ENCODE measurements at places on chromosomes 4 and X.
A peak's percentile ranks its signal among the peaks of the same experiment; 100 is the strongest.

GRCh38 chrX:13763489-13763888 is 28.9 kb downstream of the OFD1 start:
- DNase-seq: no peak

GRCh38 chr4:57303012-57303751 is 193.0 kb upstream of the IGFBP7 start:
- DNase-seq: no peak

GRCh38 chr4:78483811-78484210 is 67.8 kb upstream of the ANXA3 start:
- DNase-seq: no peak

DNA sequence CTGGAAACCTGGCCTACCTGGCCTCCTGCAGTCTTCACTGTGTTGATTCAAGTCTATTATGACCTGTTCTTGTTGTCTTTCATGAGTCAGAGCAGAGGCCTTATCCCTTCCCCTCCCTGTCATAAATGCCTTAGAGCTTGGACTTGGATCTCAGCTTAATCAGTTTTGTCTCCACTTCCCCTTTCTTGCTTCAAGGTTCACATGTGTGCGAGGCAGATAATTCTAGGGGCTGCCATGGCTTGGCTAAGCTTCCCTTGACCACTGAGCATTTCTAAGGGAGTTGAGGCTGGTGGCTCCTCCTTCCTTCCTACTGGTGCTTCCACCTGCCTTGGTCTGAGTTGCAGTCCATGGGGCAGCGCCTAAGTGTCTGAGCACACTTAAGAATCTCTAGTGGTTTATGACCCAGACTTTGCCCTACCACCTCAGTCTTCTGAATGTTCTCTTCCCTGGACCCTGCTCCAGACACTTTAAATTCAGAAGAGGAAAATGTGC is 1.7 kb upstream of the HEPH start:
- no peak for DNase-seq

GRCh38 chrX:82029571-82030218 is 827.8 kb downstream of the SH3BGRL start:
- no peak for DNase-seq

GRCh38 chr4:109826719-109827118 is 1.1 kb upstream of the RRH start:
- no peak for DNase-seq

DNA sequence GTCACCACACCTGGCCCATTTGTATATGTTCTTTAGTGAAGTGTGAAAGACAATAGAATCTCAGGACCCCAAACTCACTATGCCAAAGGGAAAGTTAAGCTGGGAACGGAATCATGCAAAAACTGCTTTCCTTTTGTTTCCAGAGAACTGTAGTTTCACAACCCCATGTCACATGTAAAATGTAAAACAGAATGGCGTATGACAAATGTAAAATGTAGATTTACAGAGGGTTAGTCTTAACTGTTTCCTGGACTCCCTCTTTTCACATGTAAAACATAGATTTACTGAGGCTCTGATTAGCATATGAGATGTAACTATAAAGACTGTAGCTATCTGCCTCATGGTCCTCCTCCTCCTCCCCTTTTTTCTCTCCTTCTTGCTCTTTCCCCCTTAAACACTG is 66.3 kb downstream of the ABLIM2 start:
- no peak for DNase-seq

DNA sequence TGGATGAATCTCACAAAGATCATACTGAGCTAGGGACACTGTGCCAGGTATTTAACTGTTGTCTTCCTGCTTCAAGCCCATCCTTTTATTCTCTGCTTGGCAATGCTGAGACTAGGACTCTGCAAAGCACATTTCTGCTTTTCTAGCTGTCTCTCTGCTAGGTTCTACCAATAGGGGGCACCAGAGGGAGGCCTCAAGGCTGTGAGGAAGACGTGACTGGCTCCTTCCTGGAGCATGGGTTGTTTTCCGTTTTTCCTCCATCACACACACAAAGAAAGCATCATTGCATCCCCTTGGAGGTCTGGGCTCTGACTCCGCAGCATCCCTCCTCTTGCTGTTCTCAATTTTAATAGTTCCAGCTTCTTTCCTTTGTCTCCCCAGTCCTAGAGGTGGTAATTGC is 10.9 kb upstream of the DCTD start:
- DNase-seq: no peak

GRCh38 chr4:88533937-88534750 is 10.6 kb upstream of the PYURF start:
- no peak for DNase-seq

GRCh38 chrX:121581885-121582284 is 534.5 kb downstream of the GLUD2 start:
- no peak for DNase-seq

DNA sequence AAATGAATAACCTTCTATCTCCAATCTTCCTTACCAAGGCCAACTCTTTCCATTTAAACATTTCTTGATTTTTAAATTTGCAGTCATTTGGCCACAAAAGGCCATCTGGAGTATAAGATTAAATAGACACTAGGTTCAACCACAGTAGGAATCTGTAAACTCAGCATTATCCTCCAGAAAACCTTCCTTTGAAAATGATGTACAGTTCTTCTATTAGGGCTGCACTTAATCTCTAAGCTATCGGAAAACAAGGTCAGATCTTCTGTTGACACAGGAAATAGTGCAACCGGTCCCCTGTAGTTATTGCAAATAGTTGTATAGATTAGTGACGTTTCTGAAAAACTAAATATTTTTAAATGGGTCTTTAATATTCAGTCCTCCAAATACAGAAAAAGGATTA is 359.0 kb upstream of the ATOH1 start:
- DNase-seq: no peak

DNA sequence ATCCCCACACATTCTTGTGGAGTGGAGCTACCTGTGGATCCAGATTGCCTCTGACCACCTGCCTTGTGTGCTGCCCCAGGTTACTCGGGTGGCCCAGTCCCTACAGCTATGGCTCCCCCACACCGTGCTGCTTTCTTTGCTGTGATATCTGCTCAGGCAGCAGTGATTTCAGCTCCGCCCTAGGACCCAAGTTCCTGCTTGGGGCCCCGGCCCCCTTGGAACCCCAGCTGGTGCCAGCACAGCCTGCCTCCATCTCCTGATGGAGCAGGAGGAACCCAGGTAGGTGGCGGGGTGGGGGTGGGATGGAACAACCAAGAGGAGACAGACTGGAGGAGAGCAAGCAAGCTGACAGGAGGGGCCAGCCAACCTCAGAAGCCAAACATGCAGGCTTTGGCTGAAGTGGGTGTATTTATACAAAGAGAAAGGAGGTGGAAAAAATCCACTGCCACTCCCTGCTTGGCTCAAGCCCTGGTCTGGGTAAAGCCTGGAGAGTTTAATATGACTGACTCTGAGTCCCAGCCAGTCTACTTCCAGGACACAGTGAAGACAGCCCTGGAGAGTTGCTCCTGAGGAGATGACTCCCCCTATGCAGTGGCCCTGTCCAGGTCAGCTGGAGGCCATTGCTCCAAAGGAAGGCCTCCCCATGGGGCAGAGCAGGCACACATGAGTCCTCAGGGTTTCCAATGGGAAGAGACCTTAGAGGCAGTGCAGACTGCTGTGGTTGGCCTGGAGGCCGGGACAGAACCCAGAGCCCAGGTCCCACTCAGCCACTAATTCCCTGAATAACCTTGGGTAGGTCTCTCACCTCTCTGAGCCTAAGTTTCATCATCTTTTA is 197.1 kb upstream of the MAMLD1 start:
- no peak for DNase-seq

- DNase-seq: no peak
These were observed 6.9 kb upstream of the UGT2B7 start for GRCh38 chr4:69089388-69089787.

GRCh38 chrX:10011261-10011931 is 44.2 kb downstream of the CLDN34 start:
- DNase-seq: no peak

DNA sequence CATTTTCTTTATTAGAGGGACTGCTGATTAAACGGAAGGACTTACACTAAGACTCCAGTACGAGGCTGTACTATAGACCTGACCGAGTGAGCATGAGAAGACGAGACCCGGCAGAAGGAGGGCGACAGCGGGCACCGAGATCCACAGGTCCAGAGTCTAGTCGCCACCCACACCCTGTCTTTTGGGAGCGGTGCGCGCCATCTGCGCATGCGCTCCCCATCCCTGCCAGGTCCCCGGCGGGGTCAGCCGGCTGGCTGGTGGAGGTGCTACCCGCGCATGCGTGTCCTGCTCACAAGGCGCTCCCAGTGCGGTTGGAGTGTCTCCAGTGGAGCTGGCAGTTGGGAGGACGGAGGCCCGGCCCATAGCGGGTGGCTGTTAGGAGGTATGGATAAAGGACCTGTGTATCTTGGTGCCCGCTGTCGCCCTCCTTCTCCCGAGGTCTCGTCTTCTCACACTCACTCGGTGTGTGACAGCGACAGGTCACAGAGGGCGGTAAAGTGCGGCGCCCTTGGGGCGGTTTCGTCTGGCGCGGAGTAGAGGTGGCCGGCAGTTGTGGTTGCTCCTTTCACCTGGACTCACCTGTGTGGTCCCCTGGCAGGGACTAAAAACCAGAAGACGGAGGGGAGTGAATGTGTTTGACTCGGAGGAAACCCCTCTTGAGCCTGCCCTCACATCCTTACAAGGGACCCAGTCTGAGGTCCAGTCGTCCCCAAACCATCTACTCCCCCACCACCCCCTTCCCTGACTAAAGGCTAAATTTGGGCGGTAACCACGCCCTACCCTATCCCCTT is 7.6 kb upstream of the HSD17B10 start:
- peak; percentile 87 for DNase-seq

GRCh38 chr4:7160951-7161440 is 31.3 kb upstream of the SORCS2 start:
- no peak for DNase-seq

DNA sequence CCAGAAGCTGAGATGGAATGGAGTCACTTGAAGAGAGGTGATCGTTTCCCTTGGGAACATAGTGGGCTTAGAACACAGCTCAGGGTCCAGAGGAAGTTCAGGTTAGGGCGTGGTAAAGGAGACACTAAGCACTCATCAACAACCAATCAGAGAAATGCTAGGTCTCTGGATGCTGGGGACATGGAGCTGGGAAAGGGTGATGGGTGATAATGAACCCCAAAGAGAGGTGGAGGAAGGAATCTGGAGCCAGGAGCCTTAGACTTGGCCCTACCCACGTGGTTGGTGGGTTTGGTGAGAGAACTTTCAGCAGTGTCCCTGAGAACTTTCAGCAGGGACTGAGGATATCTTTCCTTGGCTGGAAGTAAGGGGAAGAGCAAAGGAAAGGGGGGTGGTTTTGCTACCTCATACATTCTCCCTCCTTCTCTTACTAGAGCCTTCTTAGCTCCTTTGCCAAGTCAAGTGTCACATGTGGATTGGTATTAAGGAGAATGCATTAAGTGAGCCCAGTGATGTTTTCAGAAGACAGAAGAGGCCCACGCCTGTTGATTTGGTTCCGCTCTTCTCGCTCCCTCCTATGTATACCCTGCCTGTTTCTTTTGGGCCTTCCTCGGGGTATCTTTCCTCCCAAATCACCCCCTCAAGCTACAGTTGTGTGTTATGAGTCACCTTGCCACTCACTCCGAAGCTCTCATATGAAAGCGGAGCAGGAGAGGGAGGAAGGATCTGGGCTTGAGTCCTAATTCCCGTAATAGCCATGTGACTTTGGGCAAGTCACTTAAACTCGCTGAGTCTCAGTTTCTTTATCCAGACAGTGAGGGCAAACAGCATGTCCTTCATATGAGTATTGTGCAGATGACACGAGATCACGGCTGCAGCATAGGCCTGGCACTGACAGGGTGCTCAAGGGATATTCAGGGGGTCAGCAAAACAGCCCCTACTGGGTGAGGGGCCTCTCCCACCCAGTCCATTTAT is 63.1 kb downstream of the TSC22D3 start:
- no peak for DNase-seq

DNA sequence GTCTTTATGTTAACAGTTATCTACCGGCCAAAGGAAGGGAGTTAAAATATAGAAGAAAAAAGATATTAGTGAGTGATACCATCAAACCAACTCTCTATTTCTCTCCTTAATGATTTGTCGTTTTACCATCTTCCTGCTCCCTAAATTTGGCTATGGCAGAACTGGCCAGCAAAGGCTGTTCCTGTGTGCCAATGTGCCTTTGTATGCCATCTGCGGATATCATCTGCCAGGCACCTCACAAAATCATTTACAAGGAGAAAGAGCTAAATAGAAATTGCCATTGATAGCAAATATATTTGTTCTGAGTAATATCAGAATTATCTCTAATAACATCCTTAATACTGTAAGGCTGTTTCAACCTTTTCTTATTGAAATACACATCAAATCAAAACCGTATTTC is 22.4 kb downstream of the GPM6A start:
- DNase-seq: no peak

- DNase-seq: no peak
These were observed 81.6 kb downstream of the NPNT start for GRCh38 chr4:105976915-105977314.

- no peak for DNase-seq
These were observed 11.2 kb downstream of the NEK1 start for GRCh38 chr4:169601016-169601771.

- DNase-seq: no peak
These were observed 197.9 kb upstream of the SPRY1 start for GRCh38 chr4:123198706-123199105.

DNA sequence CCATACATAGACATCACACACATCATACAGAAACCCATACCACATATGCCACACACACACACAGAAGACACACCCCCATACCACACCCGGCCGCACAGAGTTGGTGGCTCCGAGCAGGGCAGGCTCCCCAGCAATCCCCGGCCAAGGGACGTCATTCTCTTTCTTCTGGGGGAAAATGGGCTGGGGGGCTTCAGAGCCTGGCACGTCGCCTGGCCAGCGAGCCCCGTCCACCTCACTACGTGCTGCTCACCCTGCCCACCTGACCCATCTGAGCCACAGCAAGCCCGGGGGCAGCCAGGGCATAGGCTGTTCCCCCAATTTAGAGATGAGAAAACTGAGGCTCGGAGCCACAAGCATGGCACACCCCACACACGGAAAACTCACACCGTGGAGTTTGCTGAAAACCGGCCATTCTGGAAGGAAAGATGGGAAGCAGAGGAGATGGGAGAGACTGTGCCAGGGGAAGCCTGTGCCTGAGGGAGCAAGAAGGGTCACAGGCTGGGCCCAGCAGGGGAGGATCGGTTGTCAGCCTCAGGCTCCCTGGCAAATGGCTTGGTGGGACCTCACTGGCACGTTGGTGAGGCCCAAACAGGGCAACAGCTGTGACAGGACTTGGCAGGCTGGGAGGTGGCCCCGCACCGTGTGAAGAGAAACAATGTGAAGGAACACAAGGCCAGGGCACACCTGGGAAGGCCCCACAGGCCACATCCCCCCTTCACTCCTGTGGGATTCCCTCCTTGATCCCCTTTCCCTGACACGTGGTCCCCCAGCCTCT is 73.2 kb downstream of the JAKMIP1 start:
- no peak for DNase-seq

GRCh38 chr4:5142726-5143125 is 91.4 kb downstream of the STK32B start:
- no peak for DNase-seq

- no peak for DNase-seq
These were observed 380.6 kb upstream of the MAGEB2 start for GRCh38 chrX:29834764-29835163.

Data from activated naive CD4-positive, alpha-beta T cell treated with anti-CD3 and anti-CD28 coated beads, Interleukin-2, amount 50 U/mL, for 72 hours (primary cell).